ENCODE measurements at places on chromosomes 12 and 14.

DNA sequence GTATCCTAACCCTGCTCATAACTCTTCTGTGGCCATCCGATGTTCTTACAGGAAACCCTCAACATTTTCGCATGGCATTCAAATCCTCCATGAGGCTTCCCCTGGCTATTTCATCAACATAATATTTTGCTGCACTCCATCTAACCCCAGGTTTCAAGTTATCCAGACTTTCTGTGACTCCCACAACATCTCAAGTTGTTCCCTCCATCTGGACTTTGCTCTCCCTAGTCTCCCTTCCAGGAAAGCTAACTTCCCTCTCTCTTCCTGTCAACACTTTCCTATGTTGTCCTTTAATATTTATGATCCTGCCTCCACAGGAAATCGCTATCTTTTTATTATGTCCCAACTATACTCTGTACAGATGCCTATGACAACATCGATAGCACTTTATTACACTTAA is 146.1 kb downstream of the METTL25 start:
- DNase-seq, result no peak

GRCh38 chr12:7712841-7713442 is 1.7 kb downstream of the DPPA3 start:
- no peak for DNase-seq

DNA sequence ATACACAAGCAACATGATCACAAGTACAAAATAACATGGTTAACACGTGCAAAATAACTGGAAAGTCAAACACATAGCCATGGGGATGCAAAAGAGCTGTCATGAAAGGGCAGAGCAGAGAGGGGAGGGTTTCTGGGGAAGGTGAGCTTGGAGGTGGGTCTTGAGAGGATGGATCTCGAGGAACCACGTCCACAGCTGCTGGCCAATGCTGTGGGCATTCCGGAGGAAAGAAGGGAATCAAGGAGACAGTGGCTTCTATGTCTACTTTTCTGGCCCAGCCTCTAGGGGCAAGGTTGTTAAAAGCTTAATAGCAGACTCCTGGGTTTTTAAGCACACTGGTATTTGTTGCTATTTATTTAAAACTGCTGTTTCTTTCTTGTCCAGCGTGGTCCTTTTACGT is 8.4 kb upstream of the MYH7 start:
- DNase-seq, result no peak

DNA sequence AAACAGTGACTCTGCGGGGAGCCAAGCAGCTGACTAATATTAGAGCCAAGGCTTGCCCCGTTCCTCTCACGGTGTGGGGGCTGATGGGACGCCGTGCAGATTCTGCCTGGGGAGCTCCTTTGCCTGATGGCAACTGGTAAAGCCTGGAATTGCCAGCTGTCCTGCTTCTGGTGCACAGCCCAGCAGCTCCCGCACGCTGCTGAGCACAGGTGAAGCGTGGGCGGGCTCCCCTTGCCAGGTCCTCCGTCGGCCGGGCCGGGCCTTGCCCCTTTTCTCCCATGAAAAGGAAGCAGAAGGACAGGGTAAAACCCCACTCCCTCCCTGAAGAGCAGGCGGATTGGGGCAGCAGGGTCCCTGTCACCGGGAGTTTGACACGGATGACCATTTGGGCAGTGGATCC is 79.0 kb downstream of the WDR20 start:
- no peak for DNase-seq

DNA sequence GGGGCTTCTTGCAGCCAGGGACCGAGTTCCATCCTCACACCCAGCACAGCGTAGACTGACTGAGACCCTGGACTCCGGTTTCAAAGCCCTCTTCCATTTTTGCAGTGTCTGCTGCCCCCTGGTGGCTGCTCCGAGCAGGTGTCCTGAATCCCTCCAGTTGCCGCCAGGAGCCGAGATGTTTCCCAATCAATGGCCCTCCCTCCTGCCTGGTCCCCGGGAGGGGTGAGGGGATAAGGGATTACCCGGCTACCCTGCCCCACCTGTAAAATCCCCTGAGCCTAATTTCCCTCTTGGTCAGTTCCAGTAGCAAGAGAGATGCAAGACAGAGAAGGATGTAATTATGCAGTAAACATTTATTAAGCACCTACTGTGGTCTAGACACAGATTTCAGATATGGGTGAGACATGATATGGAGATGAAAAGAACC is 55.0 kb downstream of the PHETA1 start:
- peak; percentile 55 for DNase-seq

DNA sequence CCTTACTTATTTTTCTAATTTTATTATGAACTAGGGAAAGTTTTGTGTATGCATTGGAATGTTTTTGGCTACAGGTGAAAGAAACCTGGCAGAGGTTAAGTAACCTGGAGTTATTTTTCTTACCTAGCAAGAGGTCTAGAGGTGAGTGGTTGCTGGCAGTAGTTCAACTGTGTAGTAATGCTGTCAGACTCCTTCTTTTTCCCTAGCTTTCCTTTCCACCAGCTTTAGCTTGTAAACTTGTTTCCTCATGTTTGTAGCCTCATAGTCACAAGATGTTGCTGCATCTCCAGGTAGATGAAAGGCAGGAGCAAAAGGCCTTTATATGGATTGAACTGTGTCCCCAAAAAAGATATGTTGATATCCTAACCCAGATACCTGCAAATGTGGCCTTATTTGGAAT is 105.1 kb upstream of the AMIGO2 start:
- no peak for DNase-seq

GRCh38 chr14:69464379-69464778 is 20.1 kb upstream of the PLEKHD1 start:
- no peak for DNase-seq

DNA sequence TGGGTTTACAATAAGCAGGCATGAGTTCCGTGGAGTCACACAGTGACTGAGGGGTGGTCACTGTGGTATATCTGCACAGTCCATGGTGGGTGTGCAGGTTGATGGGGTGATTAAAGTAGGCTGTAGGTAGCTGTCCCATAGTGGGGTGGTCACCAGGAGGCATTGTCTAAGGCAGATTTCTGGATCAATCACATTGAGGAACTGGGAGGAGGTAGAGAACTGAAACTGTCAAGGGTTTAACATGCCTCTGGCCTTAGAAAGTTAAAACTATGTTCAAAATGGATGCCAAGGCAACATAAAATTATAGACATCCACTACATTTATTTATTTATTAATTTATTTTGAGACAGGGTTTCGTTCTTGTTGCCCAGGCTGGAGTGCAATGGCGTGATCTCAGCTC is 8.3 kb downstream of the ADCK1 start:
- no peak for DNase-seq

DNA sequence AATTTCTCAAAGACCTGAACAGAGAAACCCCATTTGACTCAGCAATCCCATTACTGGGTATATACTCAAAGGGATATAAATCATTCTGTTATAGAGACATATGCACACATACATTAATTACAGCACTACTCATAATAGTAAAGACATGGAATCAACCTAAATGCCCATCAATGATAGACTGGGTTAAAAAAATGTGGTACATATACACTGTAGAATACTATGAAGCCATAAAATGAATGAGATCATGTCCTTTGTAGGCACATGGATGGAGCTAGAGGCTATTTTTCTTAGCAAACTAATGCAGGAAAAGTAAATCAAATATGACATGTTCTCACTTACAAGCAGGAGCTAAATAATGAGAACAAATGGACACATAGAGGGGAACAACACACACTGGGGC is 303.8 kb downstream of the BTG1 start:
- DNase-seq, result no peak

- no peak for DNase-seq
Measured at GRCh38 chr14:101853455-101854018, 92.0 kb downstream of the PPP2R5C start.

DNA sequence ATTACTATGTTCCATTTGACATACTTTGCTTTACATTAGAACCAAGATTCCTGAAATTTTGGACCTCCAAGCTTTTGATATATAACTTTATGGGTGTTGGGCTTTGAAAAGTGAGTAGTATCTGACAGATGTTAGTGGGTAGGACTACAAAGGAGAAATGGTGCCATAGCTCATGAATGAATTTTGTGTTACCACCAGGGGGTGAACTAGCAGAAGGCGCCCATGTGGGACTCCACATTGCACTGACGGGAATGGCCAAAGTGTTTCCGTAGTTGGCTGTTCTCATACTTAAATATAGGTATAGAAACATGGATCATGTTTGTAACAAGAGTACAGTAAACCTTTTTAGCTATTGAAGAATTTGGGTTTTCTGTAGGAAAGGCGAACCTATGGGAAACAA is 337.5 kb downstream of the FLRT2 start:
- DNase-seq, result no peak

DNA sequence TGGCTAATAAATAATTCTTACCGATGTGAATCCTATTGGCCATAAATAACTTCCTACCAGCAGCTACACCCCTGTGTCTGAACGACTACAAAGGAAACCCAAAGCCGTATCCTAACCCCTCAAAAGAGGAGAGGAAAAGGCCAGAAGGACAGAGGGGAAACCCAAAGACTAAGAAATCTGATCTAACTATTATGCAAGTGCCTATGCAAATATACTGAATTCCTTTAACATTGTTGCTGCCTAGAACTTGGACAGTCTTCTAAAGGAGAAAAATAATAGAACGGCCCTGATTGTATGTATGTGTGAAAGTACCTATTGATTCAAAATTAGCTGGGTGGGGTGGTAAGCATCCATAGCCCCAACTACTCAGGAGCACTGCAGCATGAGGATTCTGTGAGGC is 997 bp downstream of the PLEKHG7 start:
- DNase-seq, result no peak

DNA sequence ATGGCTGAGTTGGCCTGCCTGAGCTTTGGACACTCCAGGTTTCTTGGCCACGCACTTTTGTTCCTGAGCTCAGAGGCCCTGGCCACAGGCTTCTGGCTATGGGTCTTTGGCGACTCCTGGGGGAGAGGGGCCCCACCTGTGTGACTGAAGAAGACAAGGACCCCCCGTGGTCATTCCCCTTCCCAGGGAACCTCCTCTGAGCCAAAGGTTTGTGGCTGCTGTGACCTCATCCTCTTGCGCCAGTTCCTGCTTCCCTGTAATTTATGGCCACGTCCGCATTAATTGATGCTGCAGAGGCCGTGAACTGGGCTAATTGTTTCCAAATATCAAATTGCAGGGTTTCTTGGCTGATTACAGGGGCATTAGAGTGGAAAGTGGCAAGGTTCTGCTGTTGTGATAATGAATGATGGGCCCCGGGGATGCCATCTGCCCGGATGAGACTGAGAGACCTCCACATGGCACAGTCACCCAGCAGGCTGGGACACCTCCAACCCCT is 27.6 kb upstream of the NOS1 start:
- no peak for DNase-seq

GRCh38 chr12:129911428-129912049 is 7.7 kb upstream of the TMEM132D start:
- no peak for DNase-seq

- no peak for DNase-seq
Measured at GRCh38 chr12:53844994-53845844, 93.4 kb upstream of the HOXC13 start.

GRCh38 chr12:6469609-6470374 is 685 bp downstream of the VAMP1 start:
- no peak for DNase-seq

DNA sequence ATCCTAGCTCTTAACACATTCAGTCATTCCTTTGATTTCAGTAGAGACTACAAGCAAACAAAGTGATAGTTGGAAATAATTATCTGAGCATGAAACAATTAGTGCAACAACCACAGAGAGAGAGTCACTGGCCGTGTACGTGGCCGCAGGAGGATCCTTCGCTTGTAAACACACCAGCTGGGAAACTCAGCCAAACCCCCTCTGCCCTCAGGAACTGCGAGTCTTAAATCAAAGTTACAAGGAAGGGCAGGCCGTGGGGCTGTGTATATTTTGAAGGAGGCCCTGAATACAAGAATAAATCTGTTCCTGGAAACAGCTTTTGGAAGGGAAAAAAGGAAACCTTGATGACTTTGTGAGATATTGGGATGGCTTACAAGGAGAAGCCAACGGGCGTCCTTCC is 164.5 kb downstream of the ANO2 start:
- DNase-seq, result no peak

GRCh38 chr12:108905725-108906124 is 25.8 kb downstream of the DAO start:
- DNase-seq, result peak; percentile 89

DNA sequence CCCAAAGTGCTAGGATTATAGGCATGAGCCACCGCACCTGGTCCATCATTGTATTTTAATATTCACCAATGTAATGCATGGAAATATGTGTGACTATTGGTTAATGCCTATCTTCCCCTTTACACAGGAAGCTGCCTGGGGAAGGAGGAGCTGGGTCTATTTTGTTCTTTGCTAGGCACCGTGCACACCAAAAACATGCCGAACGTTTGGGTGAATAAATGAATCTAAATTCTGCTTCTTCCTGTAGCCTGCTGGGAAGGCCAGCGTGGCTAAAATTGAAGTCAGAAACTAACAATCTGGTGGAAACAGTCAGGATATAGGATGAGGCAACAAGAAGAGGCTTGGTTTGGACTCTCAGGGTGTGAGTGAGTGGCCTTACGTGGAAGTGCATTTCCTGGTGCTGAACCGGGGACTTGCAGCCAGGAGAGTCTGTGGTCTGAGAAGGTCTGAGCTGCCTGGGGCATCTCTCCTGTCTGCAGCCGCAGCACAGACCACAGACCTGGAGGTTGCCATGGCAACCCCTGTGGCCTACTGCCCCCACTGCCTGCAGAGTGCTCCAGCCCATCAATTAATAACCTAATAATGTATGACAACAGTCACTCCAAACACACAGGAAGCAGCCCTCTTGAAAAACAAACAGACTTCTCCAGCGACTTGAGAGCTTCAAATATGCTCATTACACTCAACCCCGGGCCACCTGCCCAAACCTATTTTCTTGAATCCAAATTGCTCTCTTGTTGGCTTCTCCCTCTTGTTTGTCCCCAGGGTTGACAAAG is 5.5 kb upstream of the GPR68 start:
- peak; percentile 49 for DNase-seq

- DNase-seq, result no peak
Measured at GRCh38 chr12:64670919-64671639, 60.8 kb downstream of the RASSF3 start.

DNA sequence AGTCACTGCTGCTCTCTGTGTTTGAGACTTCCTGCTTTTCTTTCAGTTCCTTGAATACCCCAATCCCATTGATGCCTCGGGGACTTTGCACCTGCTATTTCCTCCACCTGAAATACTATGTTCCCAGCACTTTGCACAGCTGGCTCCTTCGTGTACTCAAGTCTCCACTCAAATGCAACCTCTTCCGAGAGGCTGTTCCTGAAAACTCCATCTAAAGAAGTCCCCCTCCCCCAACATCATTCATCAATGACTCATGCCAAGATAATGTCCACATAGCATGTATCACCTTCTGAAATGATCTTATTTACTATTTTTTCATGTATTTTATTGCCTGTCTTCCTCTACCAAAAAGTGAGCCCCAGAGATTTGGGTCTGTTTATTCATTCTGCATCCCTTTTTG is 48.6 kb downstream of the HSPB8 start:
- DNase-seq, result no peak

DNA sequence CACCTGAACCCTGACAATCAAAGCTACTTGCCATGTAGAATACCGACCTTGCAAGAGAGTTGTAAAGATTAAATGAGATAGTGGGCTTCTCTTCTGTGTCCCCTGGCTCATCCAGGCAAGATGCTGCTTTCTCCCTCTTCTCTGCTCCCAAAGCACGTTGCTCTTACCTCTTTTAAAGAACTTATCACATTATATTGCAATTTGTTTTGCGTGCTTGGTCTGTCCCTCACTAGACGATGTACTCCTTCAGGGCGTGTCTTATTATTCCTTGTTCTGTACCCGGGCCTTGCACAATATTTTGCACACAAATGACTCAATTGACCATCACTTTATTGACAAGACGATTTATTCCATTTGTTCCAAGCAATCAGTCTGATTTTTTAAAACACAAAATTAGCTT is 3.3 kb downstream of the DCN start:
- no peak for DNase-seq
